ENCODE measurements at places on chromosomes 3 and 15. TPM values are rescaled to one million over a fixed set of nuclear protein-coding genes. Genes with fewer than 3 reads are reported as not detected.
A peak's percentile ranks its signal among the peaks of the same experiment; 100 is the strongest.

Gene SYNPR
- not detected for total RNA-seq

Gene CD200R1L
- total RNA-seq: not detected

Gene MGLL
- total RNA-seq: 38.7 TPM

Gene IL17RB
- 2.3 TPM for total RNA-seq

Gene ANKRD34C
- total RNA-seq: not detected

Gene IQCB1
- total RNA-seq: 29.0 TPM

Gene PDZRN3
- not detected for total RNA-seq

DNA sequence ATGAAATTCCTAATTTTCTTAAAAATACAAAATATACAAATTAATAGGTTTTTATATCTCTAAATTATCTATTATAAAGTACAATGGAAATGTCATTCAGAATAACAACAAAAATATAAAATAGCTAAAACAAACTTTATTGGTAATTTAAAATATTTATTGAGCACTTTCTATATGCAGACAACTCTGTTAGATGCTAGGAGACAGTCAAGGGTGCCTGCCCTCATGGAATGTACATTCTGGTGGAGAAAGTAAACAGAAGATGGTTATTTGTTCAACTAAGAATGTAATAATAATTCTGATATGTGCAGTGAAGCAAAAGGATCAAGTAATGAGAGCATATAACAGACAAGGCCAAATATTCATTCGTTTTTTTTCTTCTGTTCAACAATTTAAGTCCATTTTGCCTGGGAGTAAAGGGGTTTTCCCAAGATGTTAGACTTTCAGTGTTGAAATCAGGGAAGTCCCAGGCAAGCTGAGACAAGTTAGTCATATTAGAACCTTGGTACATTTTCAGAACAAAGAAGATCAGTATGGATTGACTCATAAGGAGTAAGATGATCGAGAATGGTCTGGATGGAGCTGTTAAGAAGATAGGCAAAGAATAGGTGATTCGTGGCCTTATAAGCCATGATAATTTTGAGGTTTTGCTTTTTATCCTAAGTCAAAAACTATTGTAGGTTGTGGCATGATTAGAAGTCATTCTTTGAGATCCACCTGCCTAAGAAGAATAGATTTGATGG is 150.2 kb upstream of the MLF1 start:
- no peak overlapping the region for H3K27ac ChIP-seq
- peak; percentile 9 for DNase-seq
- H3K27me3 ChIP-seq: no peaks in the 10 kb centered on the region

- DNase-seq: peak; percentile 89
- no peaks in the 10 kb centered on the region for H3K36me3 ChIP-seq
- H3K4me3 ChIP-seq: no peak overlapping the region
- H3K27ac ChIP-seq: no peak overlapping the region
Observed at GRCh38 chr3:144085964-144086363, 114.3 kb downstream of the DIPK2A start.

DNA sequence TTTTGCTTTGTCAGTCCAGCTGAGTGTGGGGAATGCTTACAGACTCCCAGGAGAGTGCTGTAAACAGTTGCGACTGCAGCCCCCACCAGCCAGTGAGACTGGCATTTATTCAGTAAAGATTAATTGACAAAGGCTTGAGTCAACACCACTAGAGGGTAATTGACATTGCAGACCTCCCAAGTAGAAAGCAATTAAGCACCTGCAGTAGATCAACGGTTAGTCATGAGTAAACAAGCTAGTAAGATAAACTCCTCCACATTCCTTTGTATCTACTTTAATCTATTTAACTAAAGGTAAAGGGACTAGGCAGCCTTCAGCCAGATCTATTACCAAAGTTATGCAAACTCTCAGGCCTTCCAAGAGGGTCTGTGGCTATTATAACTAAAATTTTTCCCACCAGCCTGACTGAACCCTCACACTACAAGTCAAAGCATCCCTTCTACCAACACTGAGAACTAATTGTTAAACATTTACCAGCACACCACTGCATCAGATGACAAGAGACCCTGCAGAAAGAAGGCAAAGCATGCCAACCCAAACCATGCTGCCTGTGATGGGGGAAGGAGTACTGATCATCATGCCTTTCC is 30.5 kb upstream of the GALNT15 start:
- DNase-seq: peak; percentile 9
- H3K4me1 ChIP-seq: peaks cover 15% of the 10 kb centered on the region
- no peak overlapping the region for H3K27ac ChIP-seq
- no peaks in the 10 kb centered on the region for H3K36me3 ChIP-seq

DNA sequence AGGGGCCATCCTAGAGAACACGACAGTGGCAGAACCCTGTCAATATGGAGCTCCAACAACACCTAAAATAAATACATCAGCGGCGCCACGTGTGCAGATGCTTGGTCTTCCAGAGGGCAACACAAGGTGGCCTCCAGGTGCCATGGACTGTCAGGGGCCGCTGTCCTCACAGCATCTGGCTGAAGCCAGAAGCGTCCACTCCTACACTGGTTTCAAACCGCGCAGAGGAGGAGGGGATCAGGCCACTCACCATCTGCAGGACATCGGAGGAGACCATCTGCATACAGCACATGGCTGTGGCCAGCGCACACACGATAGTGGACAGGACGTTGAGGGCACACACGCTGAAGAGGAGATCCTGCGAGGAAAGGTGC is 118.2 kb downstream of the NSMCE3 start:
- H3K4me1 ChIP-seq: no peaks in the 10 kb centered on the region
- H3K27me3 ChIP-seq: peaks cover 12% of the 10 kb centered on the region
- H3K4me3 ChIP-seq: no peak overlapping the region
- no peak overlapping the region for H3K27ac ChIP-seq
- DNase-seq: no peak

GRCh38 chr3:143644370-143645089 is 203.7 kb downstream of the SLC9A9 start:
- no peaks in the 10 kb centered on the region for H3K36me3 ChIP-seq
- H3K4me3 ChIP-seq: no peak overlapping the region
- no peak overlapping the region for H3K27ac ChIP-seq

DNA sequence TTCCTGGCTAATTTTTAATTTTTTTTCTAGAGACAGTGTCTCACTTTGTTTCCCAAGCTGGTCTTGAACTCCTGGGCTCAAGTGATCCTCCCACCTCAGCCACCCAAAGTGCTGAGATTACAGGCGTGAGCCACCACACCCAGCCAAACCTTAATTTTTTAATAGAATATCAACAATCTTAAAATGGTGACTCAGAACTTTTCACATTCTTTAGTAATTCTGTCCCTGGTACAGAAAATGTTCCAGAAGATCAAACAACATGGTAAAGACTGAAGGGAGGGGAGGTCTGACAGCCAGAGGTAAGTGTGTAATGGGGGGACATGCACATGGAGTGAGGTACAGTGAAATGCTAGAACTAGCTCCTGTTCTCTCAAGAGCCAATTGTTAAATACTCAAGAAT is 38.2 kb downstream of the DNAH12 start:
- H3K4me3 ChIP-seq: no peak overlapping the region
- no peak overlapping the region for H3K27ac ChIP-seq
- no peaks in the 10 kb centered on the region for H3K27me3 ChIP-seq
- H3K36me3 ChIP-seq: no peaks in the 10 kb centered on the region
- DNase-seq: no peak

DNA sequence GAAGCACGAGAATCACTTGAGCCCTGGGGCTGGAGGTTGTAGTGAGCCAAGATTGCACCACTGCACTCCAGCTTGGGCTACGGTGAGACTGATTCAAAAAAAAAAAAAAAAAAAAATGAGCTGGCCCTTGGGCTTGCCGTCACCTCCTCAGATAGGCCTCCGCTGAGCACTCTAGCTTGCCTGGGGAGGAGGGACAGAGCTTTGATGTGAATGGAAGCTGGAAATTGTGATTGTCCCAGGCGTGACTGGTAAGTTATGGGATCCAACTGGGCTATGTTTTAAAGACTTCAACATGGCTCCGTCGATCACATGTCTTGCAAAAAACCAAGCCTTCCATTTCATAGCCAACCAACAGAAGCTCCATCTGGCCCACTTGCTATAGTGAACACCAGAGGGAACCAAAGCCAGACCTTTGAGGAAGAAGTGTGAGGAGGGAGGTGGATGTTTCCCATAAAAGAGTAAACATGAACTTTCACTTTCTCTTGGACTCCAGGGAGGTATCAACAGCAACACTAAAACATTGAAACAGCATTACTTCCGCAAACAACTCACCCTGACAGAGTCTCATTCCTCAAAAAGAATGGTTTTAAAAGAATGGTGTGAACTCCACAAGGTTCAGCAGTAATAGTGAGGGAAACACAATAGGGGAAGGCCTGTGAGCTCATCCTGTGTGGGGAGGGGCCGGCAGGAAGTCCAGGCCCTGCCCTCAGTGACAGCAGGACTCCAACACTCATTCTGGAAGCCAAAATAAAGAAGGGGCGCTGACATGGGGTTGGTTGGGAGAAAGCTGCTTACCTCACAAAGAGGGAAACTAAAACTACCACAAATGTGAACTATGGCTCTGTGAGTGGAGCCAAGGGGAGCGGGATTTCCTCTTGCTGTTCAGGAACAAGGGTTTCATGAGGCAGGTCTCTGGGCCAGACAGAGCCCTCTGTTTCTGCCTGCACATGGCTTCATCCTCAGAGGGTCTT is 59.2 kb upstream of the IL12A start:
- H3K4me3 ChIP-seq: peak overlapping the region; percentile 6
- peak; percentile 81 for DNase-seq
- H3K27ac ChIP-seq: peak overlapping the region; percentile 88
- H3K4me1 ChIP-seq: peaks cover 32% of the 10 kb centered on the region

DNA sequence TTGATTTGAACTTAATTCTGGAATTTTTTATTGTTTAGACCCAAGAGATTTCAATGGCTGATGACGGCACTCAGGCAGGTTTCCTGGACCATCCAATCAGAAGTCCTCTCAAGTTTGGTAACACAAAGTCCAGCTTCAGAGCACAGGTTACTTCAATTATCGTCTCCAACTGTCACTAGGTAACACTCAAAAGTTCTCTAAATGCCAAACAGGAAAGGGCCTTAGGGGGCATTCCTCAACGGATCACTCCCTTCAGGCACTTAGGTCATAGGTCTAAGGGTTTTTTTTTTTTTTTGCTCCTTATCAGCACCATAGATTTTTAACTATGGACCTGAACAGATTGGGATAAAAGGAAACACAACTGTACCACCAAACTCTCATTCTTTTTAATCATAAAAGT is 85.8 kb downstream of the MEIS2 start:
- no peaks in the 10 kb centered on the region for H3K27me3 ChIP-seq
- H3K36me3 ChIP-seq: no peaks in the 10 kb centered on the region
- H3K4me1 ChIP-seq: peaks cover 12% of the 10 kb centered on the region
- no peak overlapping the region for H3K27ac ChIP-seq

- H3K4me1 ChIP-seq: peaks cover 36% of the 10 kb centered on the region
- H3K27me3 ChIP-seq: no peaks in the 10 kb centered on the region
- H3K4me3 ChIP-seq: no peak overlapping the region
- H3K27ac ChIP-seq: no peak overlapping the region
Observed at GRCh38 chr3:184338511-184338945, 1.1 kb downstream of the FAM131A start.

Data from PC-3 (cell line).